Activated CD8-positive, alpha-beta T cell treated with anti-CD3 and anti-CD28 coated beads, Interleukin-2, amount 10 ng/mL, durations not matched to agents 7 days and 5 days (primary cell): ENCODE measurements at places on chromosomes 2 and 18. TPM values are rescaled to one million over a fixed set of nuclear protein-coding genes. Genes with fewer than 3 reads are reported as not detected.

GRCh38 chr2:108605947-108606346 lies 71.7 kb downstream of the LIMS1 start:
- DNase-seq, result no peak

GRCh38 chr2:208326016-208326415 lies 60.0 kb downstream of the PIKFYVE start:
- DNase-seq, result no peak

The TUBA3E gene
- not detected for total RNA-seq

GRCh38 chr18:8063733-8064132 lies 496.6 kb downstream of the PTPRM start:
- no peak for DNase-seq

- DNase-seq, result peak; percentile 63
Measured at GRCh38 chr2:201643216-201643890, at the start of gene TMEM237. Gene TMEM237, minus strand, starts transcription at chr2:201643503. Its CDS starts 103 bp downstream, at chr2:201643400.

DNA sequence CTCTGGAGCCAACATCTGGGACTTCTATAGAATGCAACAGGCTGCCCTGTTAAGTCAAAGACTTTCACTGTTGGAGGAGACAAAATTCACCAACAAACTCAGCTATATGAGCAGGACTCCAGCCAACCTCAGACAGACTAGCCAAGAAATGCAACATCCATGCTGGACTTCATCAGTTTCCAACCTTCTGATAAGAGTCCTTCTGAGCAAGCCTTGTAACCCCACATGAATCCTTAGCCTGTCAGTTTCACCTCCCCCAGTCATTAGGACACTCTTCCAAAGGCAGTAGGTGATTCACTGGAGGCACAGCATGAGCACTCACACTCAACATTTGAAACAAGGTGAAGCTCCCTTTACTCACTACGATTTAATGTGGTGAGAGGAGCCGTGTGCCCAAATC lies 5.8 kb downstream of the TBC1D8 start:
- DNase-seq, result no peak

The UGT1A10 gene
- not detected for total RNA-seq

DNA sequence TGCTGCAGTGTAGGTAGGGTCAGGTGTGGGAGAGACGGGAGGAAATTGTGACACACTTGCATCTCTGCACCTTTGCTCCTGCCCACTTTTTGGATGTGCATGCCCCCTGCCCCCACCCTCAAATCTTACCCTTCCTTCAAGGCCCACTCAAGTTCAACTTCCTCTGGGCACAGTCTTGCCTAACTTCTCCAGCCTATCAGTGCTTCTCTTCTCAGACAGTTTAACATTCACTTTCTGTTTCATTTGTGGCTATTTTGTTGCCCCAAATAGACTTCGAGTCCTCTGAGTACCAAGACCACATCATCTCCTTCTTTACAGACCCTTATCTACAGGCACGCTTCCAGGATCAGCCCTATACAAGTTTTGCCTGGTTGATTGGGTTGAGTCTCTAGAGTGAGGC lies 2.7 kb downstream of the ST8SIA5 start:
- DNase-seq, result no peak

- DNase-seq, result no peak
Measured at GRCh38 chr2:191738667-191739066, 60.7 kb downstream of the NABP1 start.
